ENCODE measurements at places on chromosomes 2 and 18.

- no peak for ATAC-seq
Observed at GRCh38 chr18:74478316-74478715, 17.8 kb upstream of the CNDP2 start.

- ATAC-seq = no peak
Observed at GRCh38 chr18:78393086-78393862, 586.3 kb upstream of the SALL3 start.

DNA sequence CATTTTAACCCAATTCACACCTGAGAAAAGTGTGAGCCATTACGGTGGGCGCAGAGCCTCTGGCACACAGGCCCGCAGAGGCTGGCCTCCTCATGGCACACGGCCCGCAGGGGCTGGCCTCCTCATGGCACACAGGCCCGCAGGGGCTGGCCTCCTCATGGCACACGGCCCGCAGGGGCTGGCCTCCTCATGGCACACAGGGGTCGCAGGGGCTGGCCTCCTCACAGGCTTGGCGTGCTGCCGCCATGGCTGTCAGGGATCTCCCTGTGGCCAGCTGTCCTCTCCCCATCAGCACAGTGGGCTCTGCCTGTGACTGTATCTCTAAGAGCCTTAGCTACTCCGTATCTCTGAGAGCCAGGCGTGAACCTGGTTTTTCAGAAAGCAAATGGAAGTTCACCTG, 24.6 kb downstream of the ANO7 start:
- no peak for ATAC-seq

DNA sequence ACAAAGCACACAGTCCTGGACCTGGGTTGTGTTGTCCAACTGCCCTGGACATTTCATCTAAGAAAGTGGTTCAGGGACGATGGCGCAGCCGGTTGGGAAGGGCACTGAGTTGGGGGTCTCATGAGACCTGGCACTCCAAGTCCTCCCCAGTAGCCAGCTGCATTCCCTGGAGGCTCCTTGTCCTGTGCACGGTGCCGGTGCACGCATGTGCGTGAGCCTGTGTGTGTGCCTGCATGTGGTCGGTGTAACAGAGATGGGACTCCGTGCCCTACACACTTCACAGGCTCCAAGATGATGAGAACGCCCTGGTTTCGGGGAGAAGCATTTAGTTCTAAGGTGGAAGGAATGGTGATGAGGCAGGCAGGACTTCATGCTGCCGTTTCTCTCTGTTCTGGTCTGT, 124.9 kb upstream of the PXDN start:
- ATAC-seq = no peak

- ATAC-seq = peak; percentile 27
Observed at GRCh38 chr2:101962309-101962708, 29.5 kb upstream of the IL1R2 start.

GRCh38 chr2:227503433-227504406, 31.8 kb downstream of the AGFG1 start:
- ATAC-seq = no peak

- no peak for ATAC-seq
Observed at GRCh38 chr18:44135741-44136140, 544.9 kb upstream of the SETBP1 start.

DNA sequence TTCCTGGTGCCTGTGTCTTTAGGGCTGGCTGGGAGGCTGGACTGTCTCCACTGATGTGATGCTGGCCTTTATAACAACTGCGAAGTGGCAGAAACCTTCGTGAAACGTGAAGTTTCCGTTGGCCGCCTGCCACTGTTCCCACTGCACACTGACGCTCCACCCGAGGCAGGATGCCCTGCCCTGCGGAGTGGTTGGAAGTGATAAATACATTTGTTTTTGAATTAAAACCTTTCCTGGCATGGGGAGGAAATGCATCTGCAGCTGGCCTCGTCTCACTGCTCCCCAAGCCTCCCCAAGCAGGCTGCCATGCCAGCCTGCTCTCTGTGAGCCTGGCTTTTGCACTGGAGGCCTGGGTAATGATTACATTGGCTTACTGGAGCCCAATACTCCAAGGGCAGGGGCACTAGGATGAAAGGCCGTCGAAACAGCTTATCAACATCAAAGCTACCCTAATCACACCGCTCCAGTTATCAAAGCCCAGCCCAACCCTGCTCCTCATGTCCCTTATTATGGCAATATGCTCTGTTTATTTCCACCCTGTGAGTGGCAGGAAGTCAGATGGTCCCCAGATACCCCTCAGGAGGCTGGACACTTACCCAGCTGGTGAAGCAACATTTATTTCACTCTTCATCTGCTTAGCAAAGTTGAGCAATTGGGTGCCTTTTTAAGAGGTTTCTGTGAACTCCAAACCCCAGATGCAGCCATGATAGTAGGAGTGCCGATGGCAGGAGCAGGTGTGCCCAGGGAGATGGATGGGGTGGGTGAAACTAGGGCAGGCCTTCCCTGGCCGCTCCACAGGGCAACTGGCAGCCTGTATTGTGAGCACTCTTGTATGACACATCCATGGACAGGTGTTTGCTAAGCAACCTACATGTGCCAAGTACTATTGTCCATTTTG, 97.4 kb upstream of the ITGA6 start:
- no peak for ATAC-seq

GRCh38 chr2:59249441-59250306, 1008.5 kb upstream of the FANCL start:
- no peak for ATAC-seq

DNA sequence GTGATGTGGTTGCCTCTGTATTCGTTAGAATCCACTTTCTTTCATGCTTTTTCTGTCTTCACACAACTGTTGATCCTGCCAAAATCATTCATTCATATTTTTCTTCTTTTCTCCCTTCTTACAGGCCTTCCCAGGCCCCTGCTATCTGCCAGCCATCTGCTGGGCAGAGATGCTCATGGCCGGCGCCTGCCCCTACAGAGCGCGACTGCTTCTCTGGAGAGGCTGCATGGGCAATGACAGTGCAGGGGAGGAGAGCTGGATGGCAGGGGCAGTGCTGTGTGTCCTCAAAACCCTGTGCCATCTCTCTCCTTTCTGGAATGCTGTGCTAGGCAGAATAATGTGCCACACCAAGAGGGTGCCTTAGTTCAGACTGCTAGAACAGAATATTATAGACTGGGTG, 125.2 kb downstream of the INHBB start:
- ATAC-seq = no peak

GRCh38 chr2:130975729-130976128, 117.5 kb downstream of the FAM168B start:
- ATAC-seq = no peak

DNA sequence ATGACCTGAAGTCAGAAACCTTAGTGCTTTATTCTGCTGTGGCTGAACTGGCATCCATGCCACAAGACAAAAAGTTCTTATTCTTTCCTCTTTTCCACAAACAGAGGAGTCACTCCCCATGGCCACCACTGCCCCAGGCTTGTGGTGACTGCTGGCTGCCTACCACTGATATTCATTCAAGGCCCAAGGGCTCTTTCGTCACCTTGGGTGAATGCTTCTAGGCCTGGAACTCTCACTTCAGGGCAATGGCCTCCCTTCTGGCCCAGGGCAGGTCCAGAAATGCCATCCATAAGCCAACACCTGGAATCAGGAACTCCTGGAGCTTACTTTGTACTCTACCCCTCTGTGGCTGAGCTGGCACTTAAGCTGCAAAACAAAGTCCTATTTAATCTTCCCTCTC, 109.8 kb downstream of the NAT8 start:
- ATAC-seq = no peak

DNA sequence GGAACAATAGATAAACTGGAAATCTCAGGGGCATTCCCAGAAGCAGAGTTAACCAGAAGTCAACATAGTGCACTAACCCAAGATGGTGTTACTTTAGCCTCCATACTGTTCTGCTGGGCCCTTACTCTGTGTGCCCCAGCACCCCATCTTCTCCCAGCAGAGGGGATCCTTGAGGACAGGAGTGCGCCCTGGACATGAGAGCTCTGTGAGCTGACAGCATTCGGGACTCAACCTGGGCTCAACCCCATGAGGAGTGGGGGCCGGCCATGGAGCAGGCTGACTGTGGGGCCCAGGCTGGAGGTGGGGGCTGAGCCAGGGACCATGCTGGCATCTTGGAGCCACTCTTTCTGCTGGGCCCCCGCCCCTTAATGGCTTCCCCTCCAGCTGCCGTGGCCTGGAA, 156.3 kb upstream of the HS6ST1 start:
- no peak for ATAC-seq

GRCh38 chr2:150482667-150483400, 4.6 kb downstream of the RND3 start:
- ATAC-seq = no peak

GRCh38 chr18:33870059-33870458, 292.0 kb downstream of the ASXL3 start:
- ATAC-seq = no peak

DNA sequence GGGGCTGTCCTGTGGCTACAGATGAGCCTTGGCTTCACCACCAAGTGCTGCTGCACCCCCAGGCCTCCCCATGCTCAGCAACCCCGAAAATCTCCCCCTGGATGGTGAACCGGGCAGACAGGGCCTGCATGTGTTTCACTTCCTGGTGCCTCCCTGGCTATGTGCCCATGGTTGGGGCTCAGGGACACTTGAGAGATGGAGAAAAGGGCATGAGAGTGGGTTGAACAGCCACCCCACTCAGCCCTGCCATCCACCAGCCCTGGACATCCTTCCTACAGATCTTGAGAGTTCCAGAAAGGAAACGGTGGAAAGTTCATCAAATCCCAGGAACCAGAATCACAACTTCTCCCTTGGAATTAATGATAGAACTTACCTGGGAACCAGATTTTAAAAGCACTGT, 74.7 kb upstream of the TEX51 start:
- no peak for ATAC-seq

GRCh38 chr2:119713819-119714490, 35.0 kb downstream of the TMEM177 start:
- ATAC-seq = no peak

Measured in motor neuron (in vitro differentiated cells).